Upper lobe of right lung (tissue), 1 donor: ENCODE measurements at places on chromosomes 7 and 10. TPM values are rescaled to one million over a fixed set of nuclear protein-coding genes. Genes with fewer than 3 reads are reported as not detected.

DNA sequence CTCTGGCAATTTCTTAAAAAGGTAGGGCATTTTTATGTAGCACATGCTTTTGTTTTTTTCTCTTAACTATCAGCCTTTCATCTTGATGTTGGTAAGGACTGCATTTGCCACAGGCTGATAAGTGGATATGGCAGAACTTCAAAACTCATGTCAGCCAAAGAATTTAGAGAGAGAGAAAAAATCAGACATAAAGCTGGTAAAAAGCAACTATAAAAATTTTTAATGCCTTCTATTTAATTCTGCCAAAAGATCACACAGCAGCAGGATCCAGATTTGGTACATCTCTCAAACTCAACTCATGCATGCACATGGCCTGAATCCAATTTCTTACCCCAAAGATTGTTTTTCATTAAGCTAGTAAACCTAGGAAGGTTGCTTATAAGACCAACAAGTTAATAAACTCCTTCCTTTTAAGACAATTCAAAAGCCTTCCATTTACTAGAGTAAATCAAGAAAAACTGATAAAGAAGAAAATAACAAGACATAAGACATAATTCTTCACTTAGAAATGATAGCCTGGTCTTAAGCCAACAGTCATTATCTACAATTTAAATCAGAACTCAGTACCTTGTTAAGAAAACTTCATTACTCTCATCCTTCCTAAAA lies 69.3 kb downstream of the GLI3 start:
- no peak for DNase-seq

GRCh38 chr7:103336761-103337160 lies 7.8 kb downstream of the DNAJC2 start:
- DNase-seq: no peak

- DNase-seq: no peak
These were observed 31.3 kb downstream of the PIP4K2A start for GRCh38 chr10:22683140-22683389.

- DNase-seq: no peak
These were observed 103.4 kb downstream of the FAM204A start for GRCh38 chr10:118238573-118239235.

GRCh38 chr7:50667338-50667737 lies 102.1 kb upstream of the DDC start:
- no peak for DNase-seq

DNA sequence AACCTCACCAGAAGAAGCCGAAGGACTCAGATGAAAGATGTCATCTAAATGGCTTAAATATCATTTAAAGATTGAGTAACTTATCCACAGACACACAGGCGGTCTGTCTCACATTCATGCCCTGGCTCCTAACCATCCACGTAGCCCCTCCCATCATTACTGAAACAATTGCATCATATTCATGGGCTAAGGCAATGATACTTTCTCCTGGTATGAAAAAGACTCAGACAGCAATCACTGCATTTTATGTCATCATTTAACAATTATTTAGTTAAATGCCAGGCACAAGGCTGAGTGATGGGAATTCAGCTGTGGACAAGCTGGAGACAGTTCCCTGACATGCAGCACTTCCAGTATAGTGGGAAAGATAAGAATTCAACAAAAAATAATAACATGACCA lies 11.2 kb upstream of the TECTB start:
- DNase-seq: no peak

- DNase-seq: peak; percentile 81
These were observed 50.6 kb downstream of the PWWP2B start for GRCh38 chr10:132447446-132448247.

DNA sequence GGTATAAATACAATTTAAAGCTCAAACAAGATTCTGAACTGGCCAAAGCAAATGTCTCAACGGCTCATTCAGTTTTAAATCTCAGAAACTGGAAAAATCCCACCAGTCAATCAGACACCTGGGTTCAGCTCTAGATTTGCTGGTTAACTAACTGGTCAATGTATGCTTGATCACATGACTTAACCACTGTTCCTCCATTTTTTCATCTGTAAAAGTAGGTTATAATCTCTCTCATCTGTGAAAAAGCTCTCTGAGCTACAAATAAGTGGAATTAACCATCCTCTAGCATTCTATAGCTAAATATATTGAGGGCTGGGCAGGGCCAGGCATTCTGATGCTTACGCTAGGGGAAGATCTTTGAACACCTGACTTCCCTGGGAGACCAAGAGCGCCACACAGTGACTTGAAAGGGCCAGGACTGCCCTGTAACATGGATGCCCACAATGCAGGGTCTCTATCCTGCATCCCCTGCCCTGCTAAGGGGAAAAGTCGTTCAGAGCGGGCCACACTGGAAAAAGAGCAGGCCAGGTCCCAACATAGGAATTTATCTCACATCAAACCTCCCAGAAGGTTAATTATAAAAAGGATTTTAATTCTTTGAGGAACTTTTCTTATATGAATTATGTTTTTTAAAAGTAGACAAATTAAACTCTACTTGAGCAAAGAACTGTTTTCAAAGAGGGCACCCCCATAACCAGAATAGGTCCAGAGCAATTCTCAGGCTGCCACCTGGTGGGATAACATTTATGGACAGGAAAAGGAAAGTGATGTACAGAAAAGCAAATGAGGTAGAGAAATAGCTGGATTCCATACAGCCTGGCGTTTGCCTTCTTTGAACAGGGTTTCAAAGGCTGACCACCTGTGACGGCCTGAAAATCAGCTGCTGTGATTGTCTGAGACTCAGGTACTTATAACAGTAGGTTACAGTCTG lies 1.8 kb downstream of the RP9 start:
- DNase-seq: no peak

DNA sequence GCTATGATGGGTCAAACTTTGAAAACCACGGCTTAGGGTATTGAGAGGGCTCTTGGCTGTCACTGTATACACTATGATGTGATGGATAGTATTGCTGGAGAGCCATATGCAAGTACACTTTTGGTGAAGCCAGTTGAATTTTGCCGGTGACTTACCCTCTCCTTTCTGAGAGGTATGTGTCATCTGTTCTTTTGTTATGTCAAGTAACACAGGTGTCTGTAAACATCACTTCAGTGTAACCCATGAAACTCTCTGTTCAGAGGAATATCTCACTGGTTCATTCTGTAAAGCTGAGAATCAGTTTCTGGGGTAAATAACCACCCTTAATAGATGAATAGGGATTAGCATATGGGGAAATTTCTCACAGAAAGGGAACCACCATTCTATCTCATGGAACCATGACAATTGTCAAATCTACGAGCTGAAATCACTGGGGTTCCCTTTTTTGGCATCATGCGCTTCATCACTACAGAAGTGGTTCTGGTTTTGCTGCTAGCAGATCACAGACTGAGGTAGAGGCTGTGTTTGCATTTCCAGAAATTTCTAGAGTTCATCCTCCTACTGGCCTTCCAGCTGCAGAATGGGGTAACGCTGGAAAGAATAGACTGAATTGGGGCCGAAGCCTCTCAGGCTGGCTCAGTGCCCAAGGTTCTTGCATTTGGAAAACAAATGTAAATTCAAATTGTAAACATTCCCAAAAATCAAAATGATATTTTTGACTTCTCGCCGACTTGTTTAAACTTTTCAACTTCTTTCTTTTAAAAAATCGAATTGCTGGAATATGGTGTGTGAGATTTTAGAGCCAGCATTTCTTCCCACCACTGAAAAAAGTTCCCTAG lies 83.3 kb upstream of the CREB5 start:
- DNase-seq: no peak

- DNase-seq: no peak
These were observed 12.3 kb downstream of the AKR1C3 start for GRCh38 chr10:5106553-5106952.

DNA sequence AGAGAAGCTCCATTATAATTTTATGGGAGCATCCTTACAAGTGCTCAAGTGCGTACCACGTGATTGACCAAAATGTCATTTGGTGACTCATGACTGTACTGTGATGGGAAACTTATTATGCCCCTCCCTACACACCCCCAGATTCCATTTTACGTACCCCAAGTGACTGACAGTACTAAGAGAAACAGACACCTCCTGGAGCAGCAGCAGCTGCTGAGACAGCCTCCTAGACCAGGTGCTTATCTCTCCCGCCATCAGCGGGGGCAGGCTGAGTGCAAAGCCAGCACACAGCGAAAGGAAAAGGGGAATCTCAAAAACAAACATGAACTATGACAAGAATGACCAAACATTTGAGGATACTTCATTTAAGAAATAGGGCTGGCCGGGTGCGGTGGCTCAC lies 4.2 kb upstream of the ADAM12 start:
- DNase-seq: no peak

GRCh38 chr7:153030976-153031375 lies 271.4 kb downstream of the ACTR3B start:
- DNase-seq: no peak

DNA sequence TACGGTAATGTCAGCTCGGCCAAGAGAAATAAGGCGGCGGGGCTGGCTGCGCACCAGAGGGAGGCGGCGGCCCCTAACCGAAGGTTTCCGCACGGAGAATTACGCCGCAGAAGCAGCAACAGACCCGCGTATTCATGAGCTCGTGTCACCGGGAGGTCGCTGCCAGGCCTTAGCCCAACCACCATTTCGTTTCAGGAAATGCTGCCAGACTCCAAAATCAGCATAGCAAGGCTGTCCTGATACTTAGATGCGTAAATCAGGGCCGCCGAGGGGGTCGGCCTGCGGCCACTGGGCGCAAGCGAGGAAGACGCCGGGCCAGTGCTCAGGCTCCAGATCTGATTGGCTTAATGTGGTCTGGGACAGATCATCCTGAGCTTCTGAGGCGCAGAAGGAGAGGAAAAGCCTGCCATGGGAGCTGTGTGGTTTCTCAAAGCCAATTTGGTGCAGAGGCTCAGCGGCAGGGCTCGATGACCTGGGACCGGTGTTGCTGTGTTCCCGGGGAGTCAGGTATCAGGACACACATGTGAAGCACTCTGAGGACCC lies 247.9 kb downstream of the BAMBI start:
- no peak for DNase-seq

DNA sequence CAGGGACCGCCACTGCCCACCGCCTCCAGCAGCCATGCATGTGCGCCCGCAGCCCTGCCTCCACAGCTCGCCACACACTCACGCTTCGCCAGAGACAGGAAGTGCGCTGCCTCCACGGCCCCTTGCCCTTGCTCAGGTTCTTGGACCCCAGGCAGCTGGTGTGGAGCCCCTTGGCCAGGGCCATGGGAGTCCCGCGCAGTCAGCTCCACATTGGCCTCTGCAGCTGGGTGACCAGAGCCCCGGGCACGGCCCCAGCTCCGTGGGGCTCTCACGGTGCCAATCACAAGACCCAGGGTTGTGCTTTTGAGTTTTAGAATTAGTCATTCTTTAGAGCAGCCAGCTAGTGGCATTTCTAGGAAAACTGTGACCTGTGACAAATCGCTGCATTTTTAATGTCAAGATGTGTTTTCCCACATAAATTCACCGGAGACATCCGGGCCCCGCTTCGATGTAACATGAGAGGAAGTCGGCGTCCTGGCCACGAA lies 4.3 kb upstream of the UTF1 start:
- no peak for DNase-seq

DNA sequence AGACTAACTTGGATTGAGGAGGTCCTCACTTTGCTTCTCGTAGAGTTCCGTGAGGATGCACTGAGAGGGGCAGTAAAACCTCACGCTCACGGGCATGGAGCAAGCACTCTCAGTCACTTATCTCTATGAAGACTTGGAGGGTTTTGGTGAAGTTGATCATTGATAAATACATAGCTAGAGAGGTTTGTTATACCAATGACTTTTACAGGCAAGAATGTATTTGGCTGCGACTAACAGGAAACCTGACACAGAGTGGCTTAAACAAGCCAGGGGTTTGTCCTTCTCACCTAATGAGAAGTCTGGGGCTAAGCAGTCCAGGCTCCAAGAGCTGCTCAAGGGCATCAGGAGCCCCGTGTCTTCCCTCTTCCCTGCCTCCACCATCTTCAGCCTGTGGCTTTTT lies 6.1 kb downstream of the BICC1 start:
- DNase-seq: no peak

- no peak for DNase-seq
These were observed 106.4 kb downstream of the LRRC4 start for GRCh38 chr7:127924874-127925273.

DNA sequence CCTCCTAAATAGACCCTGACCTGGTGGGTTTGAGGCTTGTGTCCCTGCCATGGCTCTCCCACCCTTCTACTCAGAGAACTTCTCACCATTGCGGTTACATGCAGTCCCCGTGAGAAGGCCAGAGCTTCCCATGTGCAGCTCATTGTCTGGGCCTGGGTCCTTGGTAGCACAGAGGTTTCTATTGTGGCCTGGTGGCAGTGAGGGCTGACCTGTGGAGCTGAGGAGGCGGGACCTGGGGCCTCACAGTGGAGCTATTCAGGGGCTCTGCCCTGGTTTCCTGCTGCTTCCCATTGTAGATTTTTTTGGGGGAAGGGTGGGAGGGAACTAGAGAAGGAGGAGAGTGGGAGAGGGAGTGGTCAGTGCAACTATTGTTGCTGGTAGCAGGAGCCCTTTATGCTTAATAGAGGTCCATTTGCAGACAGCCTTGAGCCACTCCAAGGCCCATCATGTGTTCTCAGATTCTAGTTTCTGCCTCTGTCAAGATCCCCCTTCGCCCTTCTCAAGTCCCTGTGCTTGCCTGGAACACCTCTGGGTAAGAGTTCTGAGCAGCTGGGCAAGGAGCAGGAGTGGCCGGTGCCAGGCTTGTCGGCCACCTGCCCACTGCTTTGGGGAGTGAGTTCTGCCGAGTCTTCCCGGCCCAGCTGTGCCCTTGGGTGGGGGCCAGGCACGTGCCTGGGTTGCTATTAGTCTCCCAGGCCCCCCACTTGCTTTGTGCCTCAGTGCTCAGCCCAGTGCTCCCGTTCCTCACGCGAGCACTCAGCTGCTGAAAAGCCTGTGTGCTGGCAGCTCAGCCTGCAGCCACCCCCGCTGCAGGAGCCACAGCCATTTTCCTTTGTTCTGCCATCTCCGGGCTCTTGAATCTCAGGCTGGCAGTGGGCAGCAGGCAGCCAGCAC lies 10.7 kb downstream of the TSPAN14 start:
- DNase-seq: no peak

- DNase-seq: no peak
These were observed 39.1 kb downstream of the DOCK4 start for GRCh38 chr7:112167147-112167546.

DNA sequence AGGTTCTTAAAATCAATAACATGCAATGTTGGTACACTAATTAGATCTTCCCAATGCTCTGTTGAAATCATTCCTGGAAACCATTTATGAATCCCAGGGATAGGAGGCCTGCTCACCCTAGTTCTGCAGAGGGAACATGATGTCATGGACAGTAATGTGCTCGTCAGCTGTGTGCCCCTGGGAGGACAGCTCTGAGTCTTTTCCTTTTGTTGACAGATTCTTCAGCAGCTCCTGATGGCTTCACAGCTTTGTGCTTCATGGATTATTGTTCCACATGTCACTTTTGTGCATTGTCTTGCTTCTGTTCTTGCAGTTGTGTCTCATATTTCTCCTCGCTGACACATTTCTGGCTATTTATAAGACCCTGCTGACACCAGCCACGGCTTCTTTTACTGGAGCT lies 367.5 kb downstream of the CCSER2 start:
- no peak for DNase-seq

- DNase-seq: no peak
These were observed 161.4 kb downstream of the TFEC start for GRCh38 chr7:115869190-115869589.

- no peak for DNase-seq
These were observed 52.7 kb downstream of the GCC1 start for GRCh38 chr7:127532736-127533135.

MACC1 gene
- total RNA-seq: 22.1 TPM

ADCY1 gene
- total RNA-seq: 3.9 TPM

NFE2L3 gene
- total RNA-seq: 4.1 TPM

SOSTDC1 gene
- 3.7 TPM for total RNA-seq

AP5Z1 gene
- total RNA-seq: 48.9 TPM

ADAM22 gene
- total RNA-seq: 4.3 TPM

ZNF511 gene
- 42.8 TPM for total RNA-seq

LIPK gene
- total RNA-seq: not detected

ZCCHC24 gene
- 32.4 TPM for total RNA-seq

SEMA3C gene
- total RNA-seq: 37.2 TPM

HIF1AN gene
- total RNA-seq: 36.8 TPM
